ENCODE measurements at places on chromosomes 1 and 21.

GRCh38 chr21:25640943-25641292 is 1.9 kb downstream of the JAM2 start:
- DNase-seq: no peak

- no peak for DNase-seq
Measured at GRCh38 chr1:64822621-64823020, 77.7 kb downstream of the RAVER2 start.

DNA sequence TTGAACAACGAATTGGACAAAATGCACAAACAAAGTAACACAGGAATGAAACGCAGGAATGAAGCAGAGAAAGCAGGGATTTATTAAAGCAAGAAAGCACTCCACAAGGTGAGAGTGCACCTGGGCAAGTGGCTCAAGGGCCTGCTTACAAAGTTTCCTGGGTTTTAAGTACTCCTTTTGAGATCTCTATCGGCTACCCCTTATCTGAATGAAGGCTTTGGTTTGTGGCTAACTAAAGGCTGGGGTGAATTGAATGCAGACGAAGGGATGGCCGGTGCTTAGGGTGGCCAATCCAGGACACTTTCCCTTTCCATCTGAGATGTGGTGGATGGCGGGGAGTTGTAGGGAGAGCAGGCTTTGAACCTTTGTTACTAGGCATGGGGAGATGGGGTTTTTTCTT is 151.4 kb upstream of the KIAA0040 start:
- DNase-seq: no peak

DNA sequence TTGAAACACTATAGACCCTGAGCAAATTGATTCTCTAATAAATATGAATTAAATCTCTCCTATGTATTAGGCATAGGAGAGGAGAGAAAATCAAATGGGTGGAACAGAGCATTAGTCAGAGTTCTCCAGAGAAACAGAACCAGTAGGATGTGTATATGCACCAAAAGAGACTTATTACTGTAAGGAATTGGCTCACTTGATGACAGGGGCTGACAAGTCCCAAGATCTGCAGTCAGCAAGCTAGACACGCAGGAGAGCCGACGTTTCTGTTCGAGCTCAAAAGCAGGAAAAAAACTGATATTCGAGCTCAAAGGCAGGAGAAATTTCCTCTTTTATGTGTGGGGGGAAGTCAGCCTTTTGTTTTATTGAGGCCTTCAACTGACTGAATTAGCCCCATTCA is 259.2 kb upstream of the KAZN start:
- no peak for DNase-seq

GRCh38 chr1:17033481-17033880 is 20.4 kb downstream of the SDHB start:
- DNase-seq: no peak

GRCh38 chr1:119573886-119574285 is 66.9 kb downstream of the HSD3B1 start:
- no peak for DNase-seq

DNA sequence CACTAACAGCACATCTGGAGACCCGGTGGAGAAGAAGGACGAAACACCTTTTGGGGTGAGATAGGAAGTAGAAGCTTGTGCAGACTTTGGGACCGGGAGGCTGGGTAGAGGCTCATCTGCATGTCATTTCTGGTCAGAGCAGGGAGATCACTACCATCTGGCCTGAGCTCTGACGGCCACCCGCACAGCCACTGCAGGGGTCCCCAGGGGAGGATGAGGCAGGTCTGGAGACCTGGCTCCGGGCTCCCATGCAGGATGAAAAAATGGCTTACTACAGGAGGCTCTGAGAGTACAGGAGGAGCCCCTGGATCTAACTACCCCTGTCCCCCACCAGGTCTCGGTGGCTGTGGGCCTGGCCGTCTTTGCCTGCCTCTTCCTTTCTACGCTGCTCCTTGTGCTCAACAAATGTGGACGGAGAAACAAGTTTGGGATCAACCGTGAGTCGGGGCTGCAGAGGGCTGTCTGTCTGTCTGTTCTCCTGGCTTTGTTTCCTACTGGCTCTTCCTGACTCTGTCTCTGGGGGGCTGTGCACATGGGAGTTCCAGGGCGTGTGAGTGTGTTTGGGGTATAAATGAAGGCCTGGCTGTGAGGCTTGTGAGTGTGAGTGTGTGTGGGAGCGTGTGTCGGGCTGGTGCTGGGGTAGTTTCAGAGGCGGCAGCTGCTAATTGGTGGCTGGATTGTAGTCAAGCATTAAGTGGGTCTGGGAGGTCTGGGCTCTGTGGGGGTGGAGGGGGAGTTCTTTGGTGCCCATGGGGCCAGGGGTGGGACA is 14.1 kb downstream of the NTRK1 start:
- no peak for DNase-seq

- DNase-seq: no peak
Measured at GRCh38 chr1:52360595-52360968, 5.4 kb downstream of the CC2D1B start.

DNA sequence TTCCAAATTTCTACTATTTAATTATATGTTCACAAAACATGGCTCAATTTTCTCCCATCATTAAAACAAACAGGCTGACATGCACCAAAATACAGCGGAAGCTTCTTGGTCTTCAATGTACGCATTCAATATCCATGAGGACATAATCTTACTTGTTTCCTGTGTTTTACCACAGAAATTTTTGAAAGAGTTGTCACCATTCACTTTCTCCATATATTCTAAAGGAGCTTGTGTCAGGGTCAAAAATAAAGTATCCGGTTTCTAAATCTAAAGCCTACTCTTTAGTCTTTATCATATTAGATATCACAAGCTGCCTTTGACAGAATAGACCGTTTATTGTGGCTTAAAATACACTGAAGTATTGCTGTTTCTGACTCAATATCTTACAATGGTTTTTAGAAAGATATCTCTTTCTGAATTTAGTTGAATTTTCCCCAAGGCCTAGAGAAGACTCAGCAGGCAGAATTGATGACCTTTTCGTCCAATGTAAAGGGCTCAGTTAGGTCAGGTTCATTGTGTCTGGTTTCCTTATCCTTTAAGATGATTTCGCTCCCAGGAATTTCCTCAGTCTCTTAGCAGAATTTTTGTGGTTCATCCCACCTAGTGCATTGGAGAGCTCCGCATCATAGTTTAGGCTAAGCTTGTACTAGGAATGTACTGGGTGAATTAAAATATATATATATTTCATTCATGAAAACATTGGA is 717.2 kb downstream of the NCAM2 start:
- no peak for DNase-seq

- DNase-seq: no peak
Measured at GRCh38 chr1:93827128-93827527, 51.9 kb downstream of the DNTTIP2 start.

DNA sequence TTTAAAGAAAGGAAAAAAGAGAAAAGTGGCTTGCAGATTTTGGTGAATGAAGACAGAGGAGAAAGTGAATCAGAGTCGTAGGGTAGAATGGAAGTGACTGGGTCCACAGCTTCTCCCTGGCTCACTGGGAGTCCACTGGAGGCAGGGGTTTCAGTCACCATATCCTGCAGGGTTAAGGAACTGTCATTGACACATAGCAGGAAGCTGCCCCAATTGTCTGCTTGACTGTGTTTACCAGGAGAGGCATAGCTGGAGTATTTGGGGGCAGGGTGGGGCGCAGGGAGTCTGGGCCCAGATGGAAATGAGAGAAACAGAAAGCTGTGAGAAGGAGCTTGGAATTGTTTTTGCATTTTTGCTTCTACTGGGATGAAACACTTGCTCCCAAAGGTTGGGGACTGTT is 228.8 kb upstream of the CSF3R start:
- no peak for DNase-seq

DNA sequence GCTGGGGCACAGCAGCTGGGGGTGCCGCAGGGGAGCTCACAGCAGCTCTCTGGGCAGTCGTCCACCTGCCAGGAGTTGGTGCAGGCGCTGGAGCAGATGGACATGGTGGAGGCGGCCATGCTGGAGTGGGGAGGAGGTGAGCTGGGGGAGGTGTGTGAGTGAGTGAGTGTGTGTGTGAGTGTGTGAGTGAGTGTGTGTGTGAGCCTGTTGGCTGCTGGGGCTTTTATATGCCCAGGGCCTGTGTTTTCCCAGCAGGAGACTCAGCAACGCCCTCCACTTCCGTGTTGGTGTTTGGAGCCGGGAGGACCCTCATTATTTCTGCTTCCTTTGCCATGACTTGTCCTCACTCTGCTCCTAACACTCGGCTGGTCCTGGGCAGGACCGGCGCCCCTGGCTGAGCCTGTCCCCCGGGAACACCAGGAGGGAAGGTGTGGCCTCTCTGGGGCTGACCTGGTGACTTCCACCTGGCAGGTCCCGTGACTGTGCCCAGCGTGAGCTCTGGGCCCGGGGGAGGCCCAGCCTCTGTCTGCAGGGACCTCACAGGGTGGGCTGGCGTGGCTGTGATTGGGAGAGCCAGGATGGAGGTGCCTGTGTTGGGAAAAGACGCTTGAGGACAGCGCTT is at the start of gene KRTAP10-2:
Gene KRTAP10-2, minus strand, starts transcription at position 166 of the 622 bp plus-strand sequence. Its CDS starts 47 bp downstream, at position 119.
- DNase-seq: no peak

DNA sequence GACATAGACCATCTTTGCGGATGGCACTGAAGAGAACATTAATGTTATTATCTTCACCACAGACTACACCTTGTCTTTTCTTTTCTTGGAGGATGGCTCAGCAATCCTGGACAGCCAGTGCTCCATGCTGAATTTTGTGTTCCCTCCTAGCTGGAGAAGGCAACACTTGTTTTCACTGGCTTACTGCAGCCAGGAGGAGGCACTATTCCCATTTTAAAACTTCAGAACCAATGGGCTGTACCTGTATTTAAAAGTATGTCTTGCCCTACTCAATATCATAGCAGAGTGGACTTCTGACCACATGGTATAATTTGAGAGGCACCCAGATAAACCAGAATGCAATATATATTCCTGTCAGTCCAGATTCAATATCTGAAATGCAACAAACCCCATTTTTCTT is 53.3 kb upstream of the POGK start:
- no peak for DNase-seq

All from central memory CD8-positive, alpha-beta T cell (primary cell).